Mammary epithelial cell (primary cell): ENCODE measurements at places on chromosomes 4 and X. TPM values are rescaled to one million over a fixed set of nuclear protein-coding genes. Genes with fewer than 3 reads are reported as not detected.

- DNase-seq = peak; percentile 64
Observed at GRCh38 chr4:102537269-102537668, 36.1 kb downstream of the NFKB1 start.

GRCh38 chrX:151902813-151903591 lies 9.7 kb upstream of the MAGEA4 start:
- DNase-seq = peak; percentile 71

- no peak for DNase-seq
Observed at GRCh38 chr4:150890246-150890645, 124.8 kb downstream of the LRBA start.

- peak; percentile 61 for DNase-seq
Observed at GRCh38 chr4:122747883-122748282, 15.4 kb downstream of the BBS12 start.

DNA sequence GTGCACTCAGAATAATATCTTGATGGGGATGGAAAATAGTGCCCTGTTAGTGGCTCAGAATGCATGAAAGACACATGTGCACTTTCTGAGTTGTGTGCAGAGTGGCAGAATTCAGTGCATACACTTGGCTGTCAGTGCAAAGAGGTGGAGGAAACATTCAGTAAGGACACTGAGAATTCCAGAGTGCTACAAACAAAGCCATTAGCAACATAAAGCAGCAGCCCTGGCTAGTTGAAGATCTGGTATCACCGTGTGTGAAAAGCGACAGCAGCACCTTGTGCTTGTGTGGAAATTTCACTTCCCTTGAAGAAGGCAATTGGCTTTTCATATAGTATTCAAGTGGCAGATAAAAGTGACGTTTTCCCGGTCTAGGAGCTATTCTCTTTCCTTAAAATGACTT lies 810.4 kb downstream of the TRIML1 start:
- no peak for DNase-seq

DNA sequence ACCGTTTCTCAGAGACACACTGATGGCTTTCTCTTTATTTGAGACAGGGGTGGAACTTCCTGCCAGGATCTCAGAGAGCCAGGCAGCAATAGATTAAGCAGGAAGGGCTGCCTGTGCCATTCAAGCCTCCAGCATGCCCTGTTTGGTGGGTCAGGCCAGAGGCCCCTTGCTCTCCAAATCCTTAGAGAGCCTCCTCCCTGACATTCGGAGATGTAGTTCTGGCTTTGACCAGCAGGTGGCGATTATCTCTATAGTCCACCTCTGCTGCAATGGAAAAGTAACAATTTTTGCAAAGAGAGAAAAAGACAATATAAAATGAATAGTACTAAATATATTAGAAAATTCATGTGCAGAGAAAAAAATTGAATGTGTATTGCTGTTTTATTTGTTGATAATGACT lies 93.9 kb downstream of the NXF2B start:
- peak; percentile 18 for DNase-seq

Gene GAGE12H
- total RNA-seq = not detected in 2 replicates

Gene TMEM35A
- total RNA-seq = 0.17 TPM

Gene ASB12
- not detected for total RNA-seq

DNA sequence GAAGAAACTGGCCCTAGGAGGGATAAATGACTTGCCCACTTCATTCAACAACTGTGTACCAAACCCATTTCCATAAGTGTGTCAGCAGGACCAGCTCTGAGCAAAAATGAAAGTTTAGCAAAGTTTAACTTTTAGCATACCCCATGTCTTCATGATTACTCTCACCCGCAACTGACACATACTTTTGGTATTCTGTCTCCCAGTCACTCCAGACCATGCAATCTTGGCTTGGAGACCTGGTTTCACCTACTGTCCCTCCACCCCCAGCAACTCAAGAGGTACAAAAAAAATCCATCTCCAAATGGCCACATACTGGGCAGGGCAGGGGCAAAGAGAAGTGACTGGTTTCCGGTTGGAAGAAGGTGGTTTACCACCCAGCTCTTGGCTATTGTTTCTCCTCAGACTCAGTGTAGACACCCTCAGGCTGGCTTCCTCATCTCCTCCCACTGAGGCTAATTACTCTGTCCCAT lies 79.8 kb downstream of the RLIM start:
- DNase-seq = peak; percentile 77

- no peak for DNase-seq
Observed at GRCh38 chr4:85995361-85995760, 364.5 kb downstream of the MAPK10 start.

- no peak for DNase-seq
Observed at GRCh38 chr4:157575339-157575738, 354.8 kb downstream of the GRIA2 start.

DNA sequence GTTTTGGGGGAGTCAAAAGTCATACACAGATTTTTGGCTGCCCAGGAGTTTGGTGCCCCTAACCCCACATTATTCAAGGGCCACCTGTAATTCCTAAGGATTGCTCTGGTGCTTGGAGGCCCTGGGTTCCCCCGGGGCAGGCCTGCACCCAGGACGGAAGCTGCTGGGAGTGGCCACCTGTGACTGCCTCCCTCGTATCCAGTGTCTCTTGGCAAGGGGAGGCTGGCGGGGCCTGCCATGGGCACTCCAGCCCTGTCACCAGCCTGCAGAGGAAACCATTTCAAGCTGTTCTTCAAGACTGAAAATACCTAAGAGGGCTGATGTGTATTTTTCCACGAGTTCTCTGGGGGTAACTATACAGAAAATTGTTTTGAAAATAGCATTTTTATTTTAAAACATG lies 24.5 kb upstream of the GPR78 start:
- no peak for DNase-seq

DNA sequence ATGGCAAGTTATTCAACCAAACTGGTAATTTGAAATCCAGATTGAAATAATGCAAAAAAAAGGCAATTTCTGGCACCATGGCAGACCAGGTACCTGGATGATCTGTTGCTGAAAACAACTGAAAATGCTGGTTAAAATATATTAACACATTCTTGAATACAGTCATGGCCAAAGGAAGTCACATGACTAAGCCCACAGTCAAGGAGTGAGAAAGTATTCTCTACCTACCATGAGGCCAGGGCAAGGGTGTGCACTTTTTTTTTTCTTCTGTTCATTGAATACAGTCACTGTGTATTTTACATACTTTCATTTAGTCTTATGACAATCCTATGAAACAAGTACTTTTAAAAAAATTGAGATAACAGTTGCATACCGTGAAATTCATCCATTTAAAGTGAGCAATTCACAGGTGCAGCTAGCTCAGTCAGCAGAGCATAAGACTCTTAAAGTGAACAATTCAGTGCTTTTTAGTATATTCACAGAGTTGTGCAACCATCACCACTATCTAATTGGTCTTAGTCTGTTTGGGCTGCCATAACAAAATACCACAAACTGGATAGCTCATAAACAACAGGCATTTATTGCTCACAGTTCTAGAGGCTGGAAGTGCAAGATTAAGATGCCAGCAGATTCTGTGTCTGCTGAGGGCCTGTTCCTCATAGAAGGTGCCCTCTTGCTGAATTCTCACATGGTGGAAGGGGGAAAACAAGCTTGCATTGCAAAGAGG lies 4.8 kb upstream of the MPP1 start:
- DNase-seq = no peak

Gene ITGB1BP2
- 1.0 TPM for total RNA-seq

Gene CHRDL1
- total RNA-seq = not detected

Gene CENPE
- 1.8 TPM for total RNA-seq

Gene PAGE2B
- not detected for total RNA-seq

DNA sequence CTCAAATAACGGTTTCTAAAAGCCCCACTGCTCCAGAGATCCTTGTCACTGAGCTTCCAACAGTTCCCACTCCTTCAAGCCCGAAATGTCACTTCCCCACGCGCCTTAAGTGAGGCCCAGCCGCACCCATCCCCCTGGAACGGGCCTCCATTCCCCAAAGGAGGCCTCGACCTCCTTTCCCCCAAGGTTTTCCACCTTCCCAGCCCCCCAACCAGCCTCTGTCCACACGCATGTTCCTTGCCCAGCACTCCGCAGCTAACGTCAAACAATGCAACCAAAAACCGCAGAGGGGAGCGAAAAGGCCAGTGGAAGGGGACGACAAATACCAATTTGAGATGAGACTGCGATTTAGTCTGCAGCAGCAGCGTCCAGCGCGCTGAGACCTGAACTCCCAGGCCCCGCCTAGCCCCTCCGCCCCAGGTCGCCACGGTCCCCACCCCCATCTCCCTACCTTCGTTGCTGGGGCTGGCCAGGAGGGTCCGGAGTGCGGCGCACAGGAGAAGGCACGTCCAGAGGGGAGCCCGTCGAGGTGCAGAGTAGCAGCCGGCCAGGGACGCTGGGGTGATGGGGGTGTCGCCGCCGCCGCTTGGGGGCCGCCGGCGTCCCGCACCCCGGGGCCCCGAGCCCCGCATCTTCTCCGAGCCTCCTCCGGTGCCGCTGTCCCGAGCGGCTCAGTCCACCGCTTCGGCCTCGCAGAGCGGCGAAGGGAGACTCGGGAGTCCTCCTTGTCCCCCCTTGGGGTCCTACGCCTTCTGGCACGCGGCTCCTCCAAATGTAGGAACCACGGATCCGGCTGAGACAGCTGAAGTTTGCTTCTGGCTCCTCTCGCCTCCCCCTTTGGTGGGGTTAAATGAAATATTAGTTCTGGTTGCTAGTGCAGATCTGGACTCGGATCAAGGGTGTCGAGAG lies 924 bp downstream of the EPHA5 start:
- DNase-seq = no peak

Gene ZNF157
- 0.17 TPM for total RNA-seq

DNA sequence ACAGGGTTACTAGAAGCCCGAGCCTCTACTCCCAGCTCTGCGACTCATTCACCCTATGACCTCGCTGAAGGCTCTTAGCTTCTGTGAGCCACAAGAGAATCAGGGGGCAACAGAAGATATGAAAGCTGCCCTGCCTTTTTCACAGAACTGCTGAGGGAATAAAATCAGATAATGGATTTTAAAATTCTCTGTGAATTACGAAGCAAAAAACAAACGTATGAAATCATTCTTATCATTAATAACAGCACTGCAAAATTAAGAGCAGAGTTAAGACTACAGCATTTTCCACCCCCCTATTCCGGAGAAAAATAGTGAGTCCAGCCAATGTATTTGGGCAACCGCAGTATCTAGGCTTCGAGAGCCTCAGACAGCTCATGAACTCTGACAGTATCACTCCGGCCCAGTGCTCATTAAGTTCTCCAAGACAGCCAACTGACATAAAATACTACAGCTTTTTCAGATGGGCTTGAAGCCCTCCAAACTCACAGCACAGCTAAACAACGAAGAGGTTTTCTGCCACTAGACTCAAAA lies 33.4 kb downstream of the AFAP1 start:
- DNase-seq = no peak

Gene SLC16A2
- 16.2 TPM for total RNA-seq

GRCh38 chr4:143653031-143653430 lies 47.4 kb downstream of the FREM3 start:
- DNase-seq = no peak

- DNase-seq = no peak
Observed at GRCh38 chr4:82818664-82819662, 20.4 kb upstream of the SCD5 start.

GRCh38 chr4:70741867-70742658 lies 20.3 kb downstream of the RUFY3 start:
- no peak for DNase-seq

GRCh38 chr4:100147684-100148083 lies 42.6 kb downstream of the DDIT4L start:
- no peak for DNase-seq

Gene XAGE1B
- not detected for total RNA-seq

- DNase-seq = no peak
Observed at GRCh38 chr4:5403746-5404497, 304.4 kb downstream of the EVC2 start.

GRCh38 chrX:115948018-115948923 lies 222.3 kb upstream of the AGTR2 start:
- no peak for DNase-seq

DNA sequence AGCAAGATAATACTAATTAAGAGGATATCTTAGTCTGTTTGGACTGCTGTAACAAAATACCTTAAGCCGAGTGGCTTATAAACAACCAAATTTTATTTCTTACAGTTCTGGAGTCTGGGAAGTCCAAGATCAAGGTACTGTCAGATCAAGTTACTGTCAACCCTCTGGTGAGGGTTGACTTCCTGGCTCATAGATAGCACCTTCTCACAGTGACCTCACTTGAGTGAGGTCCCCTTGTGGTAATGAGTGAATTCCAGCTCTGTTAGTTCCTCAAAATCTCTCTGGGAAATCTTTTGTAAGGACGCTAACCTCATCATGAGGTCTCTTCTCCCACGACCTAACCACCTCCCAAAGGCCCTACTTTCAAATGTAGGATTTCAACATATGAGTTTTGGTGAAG lies 36.9 kb upstream of the ADGRA3 start:
- DNase-seq = peak; percentile 1

Gene CTAG1B
- not detected in 2 replicates for total RNA-seq
